ACHN (cell line): ENCODE measurements at places on chromosomes 3 and 15.

DNA sequence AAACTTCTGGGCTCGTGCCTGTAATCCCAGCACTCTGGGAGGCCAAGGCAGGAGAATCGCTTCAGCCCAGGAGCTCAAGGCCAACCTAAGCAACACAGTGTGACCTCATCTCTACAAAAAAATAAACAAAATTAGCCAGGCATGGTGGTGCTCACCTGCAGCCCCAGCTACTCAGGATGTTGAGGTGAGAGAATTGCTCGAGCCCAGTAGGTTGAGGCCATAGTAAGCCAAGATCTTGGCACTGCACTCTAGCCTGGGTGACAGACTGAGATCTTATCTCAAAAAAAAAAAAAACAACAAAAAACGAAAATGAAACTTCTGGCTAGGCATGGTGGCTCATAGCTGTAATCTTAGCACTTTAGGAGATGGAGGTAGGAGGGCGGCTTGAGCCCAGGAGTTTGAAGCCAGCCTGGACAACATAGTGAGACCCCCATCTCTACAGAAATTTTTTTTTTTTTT is 53.7 kb downstream of the PIK3CB start:
- DNase-seq, result no peak

GRCh38 chr15:65414841-65415621 is 7.7 kb downstream of the IGDCC4 start:
- no peak for DNase-seq

- no peak for DNase-seq
Observed at GRCh38 chr3:128070898-128071591, 18.8 kb downstream of the SEC61A1 start.

- DNase-seq, result no peak
Observed at GRCh38 chr3:192986379-192986778, 68.7 kb upstream of the MB21D2 start.

DNA sequence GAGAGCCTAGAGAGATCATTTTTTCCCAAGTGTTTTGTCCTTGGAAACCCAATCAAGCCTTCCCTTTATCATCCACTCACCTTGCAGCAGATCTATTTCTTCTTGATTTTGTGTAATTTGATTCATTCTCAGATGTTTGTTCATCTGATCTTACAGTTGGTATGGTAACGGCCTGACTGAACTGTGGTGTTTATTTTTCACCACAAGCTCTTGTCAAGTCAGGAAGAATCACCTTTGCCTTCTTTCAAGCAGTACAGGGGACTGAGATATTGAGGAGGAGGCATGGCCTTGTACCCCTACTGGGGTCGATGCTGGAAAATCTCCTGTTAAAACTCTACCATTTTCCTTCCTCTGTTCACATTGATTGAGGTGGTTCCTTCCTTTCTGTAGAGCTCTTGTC is 361.4 kb upstream of the CFAP20DC start:
- DNase-seq, result no peak

DNA sequence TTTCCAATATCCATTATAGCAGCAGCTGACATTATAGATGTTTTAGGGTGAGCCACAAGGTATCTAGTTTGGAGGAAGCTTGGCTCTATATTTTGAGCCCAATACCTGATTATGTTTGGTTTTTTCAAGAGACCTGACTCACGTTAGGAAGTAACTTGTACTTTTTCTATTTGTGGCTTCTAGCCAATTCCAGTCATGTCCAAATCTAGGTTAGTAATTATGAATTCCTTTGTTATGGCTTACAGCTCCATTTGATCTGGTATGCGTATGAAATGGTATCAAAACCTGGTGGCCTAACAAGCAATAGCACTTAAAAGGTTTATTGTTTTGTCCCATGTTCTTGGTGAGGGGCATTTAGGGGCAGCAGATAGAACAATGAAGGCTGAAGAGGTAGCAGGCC is 115.9 kb downstream of the TOP2B start:
- no peak for DNase-seq

DNA sequence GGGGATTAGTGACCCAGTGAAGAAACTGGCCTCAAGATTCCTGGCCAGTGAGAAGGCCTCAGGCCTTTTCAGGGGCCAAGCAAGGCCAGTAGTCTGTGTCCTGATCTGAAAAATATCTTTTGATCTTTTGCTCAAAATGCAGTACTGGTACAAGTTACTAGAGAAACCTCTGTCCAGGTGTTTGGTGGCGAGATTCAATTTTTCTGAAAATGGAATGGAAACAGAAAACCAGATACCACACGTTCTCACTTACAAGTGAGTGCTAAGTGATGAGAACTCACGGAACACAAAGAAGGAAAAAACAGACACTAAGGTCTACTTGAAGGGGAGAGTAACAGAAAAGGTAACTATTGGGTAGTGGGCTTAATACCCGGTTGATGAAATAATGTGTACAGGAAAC is 463.4 kb downstream of the ZIC1 start:
- DNase-seq, result no peak

GRCh38 chr3:180142041-180142440 is 105.3 kb upstream of the PEX5L start:
- no peak for DNase-seq

DNA sequence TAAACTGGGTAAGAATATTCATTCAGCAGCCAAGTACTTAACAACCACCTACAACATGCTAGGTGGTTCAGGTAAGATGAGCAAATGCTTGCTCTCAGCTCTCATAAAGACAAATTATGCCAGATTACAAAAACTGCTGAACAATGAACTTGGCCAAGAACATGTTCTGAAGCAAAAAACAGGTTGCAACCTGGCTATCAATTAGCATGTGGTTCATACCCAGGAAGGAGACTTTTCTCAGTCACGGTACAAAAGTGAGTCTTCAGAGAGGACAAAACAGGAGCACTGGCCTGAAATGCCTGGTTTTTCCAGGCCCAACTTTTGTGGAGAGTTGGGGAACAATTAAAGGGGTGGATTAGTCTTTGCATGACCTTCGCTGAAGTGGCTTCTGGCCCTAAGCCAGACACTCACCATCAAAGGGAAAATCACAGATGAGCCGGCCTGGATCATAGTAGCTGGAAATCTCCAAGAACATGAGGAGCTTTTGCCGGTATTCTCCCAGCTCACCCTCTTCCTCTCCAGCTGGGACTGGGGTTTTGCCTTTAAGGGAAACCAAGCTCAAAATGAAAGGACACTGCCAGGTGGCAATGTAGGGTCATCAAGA is 7.6 kb upstream of the PLA2G4F start:
- no peak for DNase-seq
